ENCODE measurements at places on chromosomes 3 and 15.

DNA sequence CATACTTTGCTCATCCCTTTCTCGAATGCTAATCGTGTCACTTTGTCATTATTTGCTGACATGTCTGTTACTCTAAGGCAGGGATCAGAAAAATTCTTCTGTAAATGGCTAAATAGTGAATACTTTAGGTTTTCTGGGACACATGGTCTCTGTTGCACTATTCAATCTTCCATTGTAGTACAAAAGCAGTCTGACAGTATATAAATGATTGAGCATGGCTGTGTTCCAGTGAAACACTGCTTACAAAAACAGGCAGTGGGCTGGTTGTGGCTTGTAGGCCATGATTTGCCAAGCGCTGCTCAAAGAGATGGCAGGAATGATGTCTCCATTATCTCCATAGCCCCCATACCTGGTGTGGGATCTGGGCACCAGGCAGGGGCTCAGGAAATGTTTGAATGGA lies 45.6 kb downstream of the TMEM266 start:
- DNase-seq: no peak

DNA sequence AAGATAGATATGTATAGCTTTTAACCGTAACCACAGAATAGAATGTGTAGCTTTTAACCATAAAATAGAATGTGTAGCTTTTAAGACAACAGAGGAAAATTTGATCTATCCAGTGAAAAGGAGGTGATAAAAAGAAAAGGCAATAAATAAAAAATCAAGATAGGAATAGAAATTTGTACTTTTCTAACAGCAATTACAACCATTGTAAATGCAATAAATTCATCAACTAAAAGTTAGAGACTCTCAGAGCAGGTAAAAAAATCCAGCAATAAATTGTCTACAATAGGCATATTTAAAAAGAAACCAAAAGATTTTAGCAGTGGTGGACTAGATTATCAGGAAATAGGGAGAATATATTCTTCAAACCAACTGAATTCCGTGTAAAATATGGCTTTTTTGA lies 63.8 kb upstream of the ABHD2 start:
- DNase-seq: no peak

- DNase-seq: no peak
Observed at GRCh38 chr3:181425074-181425473, 286.7 kb upstream of the SOX2 start.

DNA sequence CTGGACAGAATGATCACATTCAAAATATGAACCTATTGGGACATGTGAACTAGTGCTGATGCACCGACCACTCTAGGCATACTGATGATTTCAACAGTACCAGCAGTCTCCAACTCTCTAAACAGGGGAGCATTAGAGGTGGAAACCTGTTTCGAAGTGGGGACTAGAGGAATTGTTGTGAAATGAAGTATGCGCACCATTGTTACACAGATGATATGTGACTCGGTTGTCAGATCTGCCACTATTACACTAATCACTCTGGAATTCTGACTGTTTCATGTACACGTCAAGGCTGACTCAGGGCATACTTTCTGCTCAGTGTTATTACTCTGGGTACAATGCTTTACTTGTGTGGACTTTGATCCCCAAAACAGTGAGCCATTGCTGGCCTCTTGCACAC lies 198.2 kb upstream of the UBE2E2 start:
- no peak for DNase-seq

DNA sequence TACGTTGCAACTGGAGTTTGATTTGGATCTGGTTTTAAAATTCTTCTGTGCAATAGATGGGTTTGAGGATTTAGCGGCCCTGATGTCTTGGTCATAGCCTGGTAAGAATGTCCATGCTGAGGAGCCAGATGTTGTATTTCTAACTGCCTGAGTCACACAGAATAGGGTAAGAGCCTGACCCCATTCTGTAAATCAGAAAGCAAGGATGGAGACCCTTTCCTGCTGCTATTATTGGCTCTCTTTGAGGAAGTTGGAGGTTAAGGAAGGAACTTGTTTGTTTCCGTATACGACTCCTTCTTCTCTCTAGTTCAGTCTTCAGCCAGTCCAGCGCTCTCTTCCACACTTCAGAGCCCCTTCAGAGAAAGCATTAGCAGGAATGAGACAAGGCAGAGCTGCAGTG lies 65.1 kb downstream of the HCN4 start:
- no peak for DNase-seq

DNA sequence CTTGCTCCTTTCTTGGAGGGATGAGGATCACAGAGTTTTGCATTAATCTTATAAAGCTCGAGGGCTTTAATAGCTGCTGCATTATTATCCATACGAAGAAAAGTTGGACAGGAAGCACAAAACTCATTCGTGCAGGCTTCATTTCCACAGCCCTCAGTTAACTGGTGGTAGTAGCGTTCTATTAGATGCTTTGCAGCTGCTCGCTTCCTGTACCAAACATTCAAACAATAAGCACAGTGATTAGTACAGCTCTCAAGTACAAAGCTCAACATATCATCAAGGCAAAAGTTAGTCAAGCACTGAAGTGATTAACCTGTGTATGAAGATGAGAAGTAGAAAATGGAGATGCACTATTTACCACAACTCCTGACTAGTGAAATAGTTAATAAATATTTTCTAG lies 63.3 kb downstream of the UBE3A start:
- no peak for DNase-seq

DNA sequence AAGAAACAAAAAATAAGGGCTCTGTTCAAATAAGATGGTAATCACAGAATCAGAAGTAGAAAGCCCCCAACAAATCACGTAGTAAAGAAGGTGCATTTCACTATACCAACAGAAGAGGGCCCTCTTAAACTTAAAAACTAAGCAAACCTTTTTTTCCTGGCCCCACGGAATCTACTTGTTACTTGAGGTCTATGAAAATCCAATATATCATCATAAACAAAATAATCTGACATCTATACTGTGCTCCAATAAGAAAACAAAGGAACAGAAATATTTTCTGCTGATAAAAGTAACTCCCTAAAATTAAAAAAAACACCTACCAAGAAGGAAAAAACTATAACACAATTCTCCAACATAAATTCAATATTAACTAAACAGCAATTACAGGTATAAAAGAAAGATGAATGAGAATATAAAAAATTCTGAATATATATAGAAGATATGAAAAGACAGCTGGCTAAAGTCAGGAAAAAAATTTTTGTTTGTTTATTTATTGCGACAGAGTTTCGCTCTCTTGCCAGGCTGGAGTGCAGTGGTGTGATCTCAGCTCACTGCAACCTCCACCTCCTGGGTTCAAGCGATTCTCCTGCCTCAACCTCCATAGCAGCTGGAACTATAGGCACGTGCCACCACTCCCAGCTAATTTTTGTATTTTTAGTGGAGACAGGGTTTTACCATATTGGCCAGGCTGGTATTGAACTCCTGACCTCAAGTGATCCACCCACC lies 81.8 kb downstream of the CLASP2 start:
- no peak for DNase-seq

DNA sequence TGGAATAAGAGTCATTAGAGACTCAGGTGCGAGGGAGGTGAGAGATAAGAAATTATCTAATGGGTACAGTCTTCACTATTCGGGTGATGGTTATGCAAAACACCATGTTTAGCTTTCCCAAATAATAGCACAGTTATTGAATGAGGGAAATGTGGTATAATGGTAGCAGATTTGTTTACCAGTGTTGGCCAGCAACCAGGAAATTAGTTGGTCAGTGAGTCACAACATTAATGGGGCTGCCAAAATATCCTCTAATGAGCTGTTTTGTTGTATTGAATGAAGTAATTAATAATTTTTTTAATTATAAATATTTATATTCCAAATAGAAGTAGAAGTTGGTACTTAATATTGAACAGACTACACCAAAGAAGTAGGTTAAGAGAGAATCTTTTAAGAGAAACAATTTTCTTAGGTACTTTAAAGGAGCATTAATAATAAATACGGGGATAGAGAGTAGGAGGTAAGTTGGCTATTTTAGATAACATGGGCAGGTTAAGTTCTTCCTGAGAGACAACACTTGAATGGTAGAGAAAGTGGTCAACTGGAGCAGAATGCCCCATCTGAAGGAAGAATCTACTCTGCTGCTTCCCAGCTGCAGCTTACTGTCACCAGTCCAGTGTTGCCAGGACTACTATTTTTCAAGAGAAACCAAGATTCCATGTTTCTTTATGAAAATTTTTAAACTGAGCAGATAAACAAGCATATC lies 218.8 kb downstream of the UBE2E2 start:
- DNase-seq: no peak

DNA sequence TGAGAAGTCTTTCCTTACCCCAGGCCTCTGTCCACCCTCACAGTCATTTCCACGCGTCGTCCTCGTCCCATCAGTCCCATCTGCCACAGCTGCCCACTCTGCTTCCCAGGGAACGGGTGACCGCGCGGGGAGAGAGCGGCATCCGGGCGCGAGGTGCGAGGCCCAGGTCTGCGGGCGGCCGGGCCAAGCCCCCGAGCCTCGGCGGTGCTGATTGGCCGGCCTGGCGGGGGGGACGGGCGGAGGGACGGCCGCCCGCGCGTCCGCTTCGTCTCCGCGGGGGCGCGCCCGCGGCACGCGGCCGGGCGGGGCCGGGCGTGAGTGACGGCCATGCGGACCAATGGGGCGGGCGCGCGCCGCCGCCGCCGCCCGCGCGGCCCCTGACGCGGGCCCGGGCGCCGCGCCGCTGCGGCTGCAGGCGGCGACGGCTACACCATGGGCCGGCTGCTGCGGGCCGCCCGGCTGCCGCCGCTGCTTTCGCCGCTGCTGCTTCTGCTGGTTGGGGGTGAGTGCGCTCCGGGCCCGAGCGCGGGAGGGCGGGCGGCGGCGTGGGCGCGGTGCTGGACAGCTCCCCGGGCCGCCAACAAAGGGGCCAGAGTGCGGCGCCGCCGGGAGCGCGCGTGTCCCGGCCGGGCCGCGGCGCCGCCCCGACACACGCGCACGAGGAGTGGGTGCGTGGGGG lies at the start of gene PODXL2:
TSS of gene PODXL2 (plus strand) at position 398 of the 679 bp plus-strand sequence. CDS start at position 433, 35 bp downstream.
- peak; percentile 64 for DNase-seq

DNA sequence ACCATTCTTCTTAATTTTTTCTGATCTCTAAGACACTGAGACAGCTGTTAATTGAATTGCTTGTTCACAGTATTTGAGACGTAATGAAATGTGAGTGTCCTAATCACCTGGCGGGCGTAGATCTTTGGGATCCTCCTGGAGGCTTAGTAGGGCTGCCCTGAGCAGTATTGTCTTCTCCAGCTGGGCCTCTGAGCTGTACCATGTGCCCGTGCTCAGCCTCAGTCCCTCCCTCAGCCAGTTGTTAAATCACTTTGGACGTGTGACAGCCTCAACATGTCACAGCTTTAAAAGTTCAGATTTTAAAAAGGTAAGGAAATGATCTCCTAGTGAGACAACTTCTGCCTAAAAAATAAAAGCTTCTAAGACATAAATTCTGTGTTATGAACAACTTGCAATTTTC lies 35.5 kb downstream of the IGF1R start:
- DNase-seq: no peak

DNA sequence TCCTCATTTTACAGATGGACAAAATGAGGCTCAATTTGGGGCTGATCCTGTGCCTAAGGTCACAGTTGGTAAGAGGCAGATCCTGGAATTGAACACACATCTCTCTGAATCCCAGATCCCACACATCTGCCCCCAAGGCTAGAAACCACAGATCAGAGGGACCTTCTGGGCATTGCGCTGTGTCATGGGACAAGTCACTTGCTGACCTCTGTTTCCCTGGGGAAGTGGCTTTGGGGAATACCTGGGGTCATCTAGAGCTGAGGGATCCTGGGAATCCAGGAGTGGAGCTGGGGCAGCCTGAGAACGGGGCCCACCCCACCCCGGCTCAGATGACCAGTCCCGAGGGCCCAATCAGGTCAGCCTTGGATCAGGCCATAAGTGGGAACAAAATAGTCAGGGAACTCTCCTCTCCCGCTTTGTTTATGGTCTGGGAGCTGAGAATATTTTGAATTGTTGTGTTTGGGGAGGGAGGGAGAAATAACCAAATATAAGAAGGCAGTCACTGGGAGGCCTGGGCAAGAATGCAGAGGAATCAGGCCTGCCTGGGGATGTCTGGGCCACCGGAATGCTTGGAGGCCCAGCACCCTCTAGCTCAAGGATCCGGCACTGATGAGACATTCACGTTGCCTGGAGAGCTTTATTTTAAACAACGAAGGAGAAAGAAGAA lies 8.8 kb upstream of the SLC6A6 start:
- no peak for DNase-seq

DNA sequence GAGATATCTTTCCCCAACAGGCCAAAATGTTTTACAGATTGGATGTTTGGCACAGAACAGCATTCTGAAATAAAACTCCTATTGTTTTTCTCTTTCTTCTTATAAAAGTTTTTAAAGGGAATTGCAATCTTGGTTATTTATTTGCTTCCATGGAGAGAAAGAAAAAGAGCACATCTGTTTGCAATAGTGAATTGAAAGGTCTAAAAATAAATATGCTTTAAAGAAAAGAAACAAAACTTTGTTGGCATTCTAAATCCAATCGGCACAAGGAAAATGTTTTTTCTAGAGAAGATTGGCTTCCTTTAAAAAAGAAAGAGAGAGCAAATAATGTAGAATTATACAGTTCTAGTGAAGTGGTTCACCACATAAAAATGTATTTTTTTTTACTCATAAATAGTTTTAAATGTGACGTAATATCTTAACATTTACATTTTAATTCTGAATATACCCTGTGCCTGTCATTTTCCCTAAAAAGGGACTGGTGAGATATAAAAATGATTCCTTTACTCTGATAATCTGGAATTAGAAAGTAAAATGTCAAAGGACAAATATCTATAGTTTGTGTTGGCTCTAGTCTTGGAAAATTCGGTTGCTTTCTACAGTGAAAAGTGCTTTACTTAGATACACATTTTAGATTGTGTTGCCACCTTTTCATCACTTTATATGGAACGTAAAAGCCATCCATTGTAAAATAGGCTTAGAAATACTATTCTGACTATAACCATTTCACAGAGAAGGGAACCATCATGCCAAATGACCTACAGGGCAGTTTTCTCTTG lies 257.4 kb upstream of the CBLB start:
- no peak for DNase-seq

- DNase-seq: no peak
Observed at GRCh38 chr15:46413799-46414198, 779.0 kb downstream of the SQOR start.

DNA sequence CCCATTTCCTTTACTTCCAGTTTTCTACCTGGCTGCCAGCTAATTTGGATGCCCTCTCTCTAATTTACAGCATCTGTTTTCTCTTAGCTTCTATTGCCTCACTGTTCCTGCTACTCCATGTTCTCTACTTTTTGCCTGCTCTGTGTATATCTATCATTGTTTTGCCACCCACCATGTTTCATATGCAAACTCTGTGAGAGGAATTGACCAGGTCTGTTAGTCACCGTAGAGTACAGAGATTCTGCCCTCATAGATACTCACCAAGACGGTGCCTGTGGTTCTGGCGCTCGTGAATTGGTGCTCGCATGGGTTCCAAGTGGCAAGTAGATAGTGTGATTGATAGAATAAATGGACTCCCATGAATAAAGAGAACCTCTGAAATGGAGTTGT lies 288.8 kb downstream of the CNTN6 start:
- no peak for DNase-seq

Measured in GM06990 (cell line).